ENCODE measurements at places on chromosomes 11 and 22.
A peak's percentile ranks its signal among the peaks of the same experiment; 100 is the strongest.

GRCh38 chr11:121553806-121554205 lies 101.0 kb upstream of the SORL1-AS1 start:
- DNase-seq, result no peak

- DNase-seq, result no peak
These were observed 177.1 kb upstream of the RAG2 start for GRCh38 chr11:36775130-36775529.

- no peak for DNase-seq
These were observed 562 bp downstream of the DGAT2 start for GRCh38 chr11:75768909-75769771.

DNA sequence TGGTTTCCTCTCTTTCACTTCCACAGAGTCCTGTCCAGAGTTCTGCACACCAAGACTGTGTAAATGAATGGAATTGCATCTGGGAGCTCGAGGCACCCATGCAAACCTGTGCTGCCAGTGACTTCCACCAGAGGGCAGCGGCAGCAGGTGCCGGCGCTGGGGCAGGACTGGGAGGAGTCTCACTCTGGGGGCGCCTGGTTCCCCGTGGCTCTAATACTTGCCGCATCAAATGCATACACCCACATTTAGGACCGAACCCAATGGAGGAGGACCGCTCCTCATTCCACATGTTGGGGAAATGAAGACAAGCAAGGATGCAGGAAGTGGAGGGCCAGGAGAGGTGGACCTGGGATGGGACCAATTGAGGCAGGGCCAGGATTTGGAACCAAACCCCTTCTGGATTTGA lies 1.1 kb upstream of the CD6 start:
- DNase-seq, result peak; percentile 73

DNA sequence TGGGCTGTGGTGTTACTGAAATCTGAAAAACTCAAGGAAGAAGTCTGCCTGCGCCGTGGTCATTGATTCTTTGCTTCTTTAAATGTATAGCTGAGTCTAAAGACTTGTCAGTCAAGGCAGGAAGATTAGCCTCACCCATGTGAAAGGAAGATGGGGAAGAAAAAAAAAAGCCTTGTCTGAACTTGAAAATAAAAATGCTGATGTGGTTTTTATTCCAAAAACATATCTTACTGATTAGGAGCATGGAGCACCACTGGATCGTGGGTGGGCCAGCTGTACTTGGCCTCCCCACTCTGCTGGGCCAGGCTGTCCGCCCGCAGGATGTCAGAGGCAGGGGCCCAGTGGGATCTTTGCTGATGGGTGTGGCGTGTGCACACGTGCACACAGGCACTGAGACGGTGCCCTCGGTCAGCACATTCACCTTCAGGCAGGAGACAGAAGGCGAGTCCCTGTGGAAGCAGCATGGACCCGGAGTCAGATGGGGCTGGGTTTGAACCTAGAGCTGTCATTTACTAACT lies 111.9 kb downstream of the WNT7B start:
- no peak for DNase-seq

DNA sequence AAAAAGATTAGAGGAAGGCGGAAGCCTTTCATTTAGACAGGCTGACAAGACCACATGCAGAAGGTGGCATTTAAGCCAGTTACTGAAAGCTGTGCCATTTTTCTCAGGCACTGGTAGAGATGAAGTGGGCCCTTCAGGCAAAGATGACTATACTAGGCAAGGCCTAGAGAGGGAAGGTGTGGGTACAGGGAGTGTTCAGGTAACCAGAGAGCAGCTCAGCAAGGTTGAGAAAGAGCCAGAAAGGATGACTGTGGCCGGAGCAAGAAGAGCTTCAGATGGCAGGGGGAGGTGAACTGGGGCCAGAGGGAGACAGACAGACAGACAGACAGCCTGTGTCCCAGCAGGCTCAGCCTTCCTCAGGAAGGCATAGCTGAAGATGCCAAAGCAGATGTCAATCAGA lies 88.1 kb upstream of the NARS2 start:
- no peak for DNase-seq

DNA sequence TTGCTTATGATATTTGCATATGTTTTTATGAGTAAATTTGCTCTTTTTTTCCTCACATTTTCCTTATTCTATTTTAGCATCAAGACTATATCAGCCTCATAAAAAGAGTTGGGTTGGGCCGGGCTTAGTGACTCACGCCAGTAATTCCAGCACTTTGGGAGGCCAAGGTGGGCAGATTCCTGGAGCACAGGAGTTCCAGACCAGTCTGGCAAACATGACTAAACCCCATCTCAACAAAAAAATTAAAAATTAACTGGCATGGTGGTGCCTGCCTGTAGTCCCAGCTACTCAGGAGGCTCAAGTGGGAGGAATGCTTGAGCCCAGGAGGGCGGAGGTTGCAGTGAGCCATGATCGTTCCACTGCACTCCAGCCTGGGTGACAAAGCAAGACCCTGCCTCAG lies 148.8 kb upstream of the ANO5 start:
- DNase-seq, result no peak

DNA sequence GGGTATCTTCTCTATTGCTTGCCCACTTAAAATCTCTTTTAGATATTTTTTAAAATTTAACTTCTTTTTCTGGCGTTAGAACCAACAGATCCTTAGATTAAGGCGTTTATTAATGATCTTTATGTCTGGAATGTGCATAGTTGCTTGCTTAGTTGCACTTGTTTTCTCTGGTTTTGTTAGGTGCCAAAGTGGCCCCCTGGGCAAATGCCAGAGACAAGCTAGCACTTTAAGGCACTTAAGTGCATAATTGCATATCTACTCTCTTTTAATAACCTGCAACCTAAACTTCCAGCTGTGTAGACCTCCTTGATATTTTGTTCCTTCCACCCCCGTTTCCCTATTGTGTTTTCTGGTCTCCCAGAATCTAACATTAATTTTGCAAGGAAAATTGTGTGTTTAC lies 3.3 kb downstream of the RBM4 start:
- DNase-seq, result no peak

- DNase-seq, result no peak
These were observed 26.6 kb downstream of the EHF start for GRCh38 chr11:34647532-34647931.

DNA sequence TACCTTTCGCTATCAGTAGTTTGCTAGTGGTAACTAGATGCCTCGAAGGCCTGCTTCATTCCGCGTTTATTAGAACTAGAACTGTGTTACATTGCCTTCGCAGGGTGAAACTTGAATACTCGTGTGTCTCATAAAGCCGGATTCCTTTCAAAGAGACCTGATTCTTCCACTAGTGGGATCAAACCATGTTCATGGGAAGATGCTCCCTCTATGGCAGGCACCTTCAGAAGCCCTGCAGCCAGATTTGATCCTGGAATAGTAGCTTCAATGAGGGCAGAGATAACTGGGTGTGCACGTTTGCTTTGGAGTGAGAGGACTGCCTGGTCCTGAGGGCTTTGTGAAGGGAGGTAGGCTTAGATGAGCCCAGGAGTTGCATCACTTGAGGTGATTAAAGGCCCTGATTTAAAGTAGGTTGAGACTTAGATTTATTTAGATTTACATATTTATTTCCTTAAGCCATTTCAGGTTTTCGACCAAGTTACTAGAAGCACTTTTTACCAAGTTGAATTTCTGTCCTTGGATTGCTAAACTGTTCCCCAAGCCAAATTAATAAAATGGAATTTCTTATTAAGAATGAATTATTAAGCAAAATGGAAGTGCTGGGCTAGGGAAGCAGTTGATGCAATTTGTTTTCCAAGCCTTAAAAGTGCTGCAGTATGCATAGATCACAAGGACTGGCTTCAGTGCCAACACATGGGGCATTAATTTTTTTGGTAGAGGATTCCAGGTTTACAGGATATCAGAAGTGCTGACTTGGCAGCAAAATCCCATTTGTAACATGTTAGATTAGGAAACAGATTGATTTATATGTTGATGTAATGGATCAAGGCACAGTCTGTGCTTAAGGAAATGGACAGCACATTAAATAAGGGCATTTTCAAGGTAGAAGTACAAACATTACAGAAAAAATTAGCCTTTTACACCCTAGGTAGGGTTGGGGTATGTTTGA lies 32.9 kb downstream of the APLP2 start:
- DNase-seq, result no peak

- DNase-seq, result no peak
These were observed 43.8 kb downstream of the CHRDL2 start for GRCh38 chr11:74687237-74688023.

DNA sequence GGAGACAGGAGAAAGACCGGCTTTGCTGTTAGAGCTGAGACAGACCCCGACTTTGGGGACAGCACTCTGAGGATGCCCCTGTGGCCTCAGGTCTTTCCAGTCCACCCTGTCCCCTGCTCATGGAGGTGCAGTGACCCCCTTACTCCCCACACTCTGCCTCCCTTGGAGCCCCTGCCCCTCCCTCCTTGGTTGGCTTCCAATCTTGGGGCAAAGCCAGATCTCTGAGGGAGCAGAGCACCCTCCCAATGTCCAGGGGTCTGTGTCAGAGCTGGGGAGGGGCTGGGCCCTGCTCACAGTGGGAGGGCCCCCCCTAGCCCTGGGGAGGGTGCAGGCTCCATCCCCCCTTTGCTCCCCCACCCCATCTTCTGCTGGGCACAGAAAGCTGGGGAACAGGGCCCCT lies 50.0 kb downstream of the IGLL1 start:
- DNase-seq, result no peak

DNA sequence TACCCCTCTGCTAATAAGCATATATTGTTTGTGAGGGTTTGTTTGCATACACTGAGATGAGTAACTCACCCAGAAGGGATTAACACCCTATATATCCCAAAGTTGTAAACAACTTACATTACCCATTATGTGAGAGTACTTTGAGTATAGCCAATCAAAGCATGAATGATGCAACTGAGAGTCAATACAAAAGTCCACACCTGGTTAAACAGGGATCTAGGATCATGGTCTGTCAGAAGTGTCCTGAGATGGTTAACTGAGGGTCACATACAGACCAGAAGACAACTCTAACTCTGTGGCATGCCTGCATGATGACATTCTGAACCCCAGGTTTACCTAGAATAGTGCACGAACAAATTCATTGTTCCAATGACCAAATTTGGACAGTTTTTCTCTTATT lies 17.4 kb upstream of the OR10A5 start:
- no peak for DNase-seq

DNA sequence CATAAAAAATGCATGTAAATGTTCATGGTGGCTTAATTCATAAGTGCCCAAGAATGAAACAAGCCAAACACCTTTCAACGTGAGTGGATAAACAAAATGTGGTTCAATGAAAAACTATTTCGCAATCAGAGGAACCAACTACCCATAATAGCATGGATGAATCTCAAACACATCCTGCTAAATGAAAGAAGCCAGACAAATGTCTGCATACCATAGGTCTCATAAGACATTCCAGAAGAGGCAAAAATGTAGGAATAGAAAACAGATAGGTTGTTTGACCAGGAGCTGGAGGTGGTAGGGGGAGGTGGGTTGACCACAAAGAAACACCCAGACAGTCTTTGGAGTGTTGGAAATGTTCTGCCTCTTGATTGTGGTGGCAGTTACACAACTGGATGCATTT lies 13.2 kb upstream of the OSBPL5 start:
- no peak for DNase-seq

DNA sequence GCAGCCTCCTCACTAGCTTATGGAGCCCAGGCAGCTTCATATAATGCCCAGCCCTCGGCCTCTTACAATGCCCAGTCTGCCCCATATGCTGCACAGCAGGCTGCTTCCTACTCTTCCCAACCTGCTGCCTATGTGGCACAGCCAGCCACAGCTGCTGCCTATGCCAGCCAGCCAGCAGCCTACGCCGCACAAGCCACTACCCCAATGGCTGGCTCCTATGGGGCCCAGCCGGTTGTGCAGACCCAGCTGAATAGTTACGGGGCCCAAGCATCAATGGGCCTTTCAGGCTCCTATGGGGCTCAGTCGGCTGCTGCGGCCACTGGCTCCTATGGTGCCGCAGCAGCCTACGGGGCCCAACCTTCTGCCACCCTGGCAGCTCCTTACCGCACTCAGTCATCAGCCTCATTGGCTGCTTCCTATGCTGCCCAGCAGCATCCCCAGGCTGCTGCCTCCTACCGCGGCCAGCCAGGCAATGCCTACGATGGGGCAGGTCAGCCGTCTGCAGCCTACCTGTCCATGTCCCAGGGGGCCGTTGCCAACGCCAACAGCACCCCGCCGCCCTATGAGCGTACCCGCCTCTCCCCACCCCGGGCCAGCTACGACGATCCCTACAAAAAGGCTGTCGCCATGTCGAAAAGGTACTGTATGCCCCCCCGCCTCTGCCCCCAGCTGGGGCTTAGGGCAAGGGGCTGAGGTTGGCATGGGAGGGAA lies 8.8 kb downstream of the RBM14 start:
- DNase-seq, result no peak

DNA sequence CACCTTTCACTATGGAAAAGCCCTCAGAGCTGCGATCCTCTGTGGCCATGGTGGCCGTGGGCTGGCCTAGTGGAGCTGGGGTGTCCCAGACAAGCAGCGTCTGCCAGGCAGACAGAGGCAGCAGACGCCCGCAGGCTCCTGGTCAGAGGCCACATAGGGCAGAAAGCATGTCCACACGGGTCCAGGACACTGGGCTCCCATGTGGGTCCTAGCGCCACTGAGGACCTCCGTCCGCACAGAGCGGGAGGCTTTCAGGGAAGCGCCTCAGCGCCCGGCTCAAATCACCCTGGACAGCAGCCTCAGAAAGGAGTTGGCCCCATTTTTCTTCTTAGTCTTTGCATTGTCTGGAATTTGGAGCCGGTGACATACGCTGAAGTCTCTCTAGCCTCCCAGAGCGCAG lies 389.7 kb downstream of the BRD1 start:
- no peak for DNase-seq

GRCh38 chr22:45582236-45582954 lies 79.7 kb downstream of the FBLN1 start:
- no peak for DNase-seq

- peak; percentile 46 for DNase-seq
These were observed 29.1 kb upstream of the BIRC3 start for GRCh38 chr11:102287964-102288724.

DNA sequence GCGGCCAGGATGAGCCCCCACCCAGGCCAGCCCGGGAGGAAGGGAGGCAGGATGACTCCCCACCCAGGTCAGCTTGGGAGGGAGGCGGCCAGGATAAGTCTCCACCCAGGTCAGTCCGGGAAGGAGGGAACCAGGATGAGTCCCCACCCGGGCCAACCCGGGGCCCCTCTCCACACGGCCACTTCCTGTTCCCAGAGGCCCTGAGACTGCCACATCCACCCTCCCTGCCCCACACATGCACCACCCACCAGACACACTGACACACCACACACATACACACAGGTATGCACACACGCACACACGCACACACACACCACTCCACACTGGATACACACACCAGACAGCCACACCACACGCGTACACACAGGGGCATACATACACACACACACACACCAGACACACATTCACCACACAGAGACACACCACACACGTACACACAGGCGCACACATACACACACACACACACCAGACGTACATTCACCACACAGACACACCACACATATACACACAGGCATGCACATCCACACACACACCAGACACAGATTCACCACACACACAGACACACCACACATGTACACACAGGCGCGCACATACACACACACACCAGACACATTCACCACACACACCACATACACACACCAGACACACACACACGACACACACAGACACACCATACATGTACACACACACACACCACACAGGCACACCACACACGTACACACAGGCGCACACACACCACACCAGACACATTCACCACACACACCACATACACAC lies 84.9 kb upstream of the PRR5 start:
- no peak for DNase-seq

All from endothelial cell (in vitro differentiated cells).